ENCODE measurements at places on chromosomes 2 and 18.

GRCh38 chr18:68342039-68342659 lies 372.8 kb downstream of the TMX3 start:
- DNase-seq: no peak

- no peak for DNase-seq
Observed at GRCh38 chr2:201960305-201960704, 73.3 kb upstream of the FZD7 start.

- DNase-seq: no peak
Observed at GRCh38 chr2:6358985-6359384, 506.7 kb downstream of the CMPK2 start.

DNA sequence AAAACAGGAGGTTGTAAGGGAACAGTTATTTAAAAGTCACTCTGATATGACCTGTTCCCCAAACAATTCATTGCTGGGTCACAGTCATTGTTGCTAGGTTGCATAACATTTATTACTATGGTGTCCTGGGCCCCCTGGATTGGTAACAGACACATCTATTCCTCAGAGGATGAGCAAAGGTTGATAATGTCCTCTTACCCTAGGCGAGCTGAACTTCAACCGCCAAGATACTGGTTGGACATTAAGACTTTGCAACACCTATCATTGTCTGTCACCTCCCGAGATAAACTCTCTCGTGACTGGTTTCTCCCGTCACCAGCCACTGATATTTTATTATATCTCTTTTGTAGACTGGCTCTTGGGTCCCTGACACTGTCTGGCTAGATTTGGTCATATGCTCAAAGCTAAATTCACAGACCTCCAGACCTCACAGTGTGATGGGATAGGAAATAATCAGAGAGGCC lies 361.3 kb downstream of the ZNF521 start:
- DNase-seq: no peak

DNA sequence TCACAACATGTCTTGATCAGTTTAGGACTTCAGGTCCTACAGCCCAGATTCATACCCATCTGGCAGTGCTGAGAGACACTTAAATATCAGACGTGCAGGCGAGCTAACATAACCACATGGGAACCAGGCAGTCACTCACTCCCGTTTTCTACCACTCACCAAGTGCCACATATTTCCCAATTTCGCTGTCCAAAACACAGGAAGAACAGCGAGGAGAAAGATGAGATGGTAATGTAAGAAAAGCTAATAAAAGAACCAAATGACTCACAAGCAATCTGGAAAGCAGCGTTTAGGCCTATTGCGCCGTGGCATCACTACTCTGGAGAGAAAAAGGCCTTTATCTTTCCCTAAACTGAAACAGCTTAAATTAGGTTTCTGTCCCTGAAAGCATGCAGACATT lies 647.8 kb upstream of the SLC39A10 start:
- DNase-seq: no peak

DNA sequence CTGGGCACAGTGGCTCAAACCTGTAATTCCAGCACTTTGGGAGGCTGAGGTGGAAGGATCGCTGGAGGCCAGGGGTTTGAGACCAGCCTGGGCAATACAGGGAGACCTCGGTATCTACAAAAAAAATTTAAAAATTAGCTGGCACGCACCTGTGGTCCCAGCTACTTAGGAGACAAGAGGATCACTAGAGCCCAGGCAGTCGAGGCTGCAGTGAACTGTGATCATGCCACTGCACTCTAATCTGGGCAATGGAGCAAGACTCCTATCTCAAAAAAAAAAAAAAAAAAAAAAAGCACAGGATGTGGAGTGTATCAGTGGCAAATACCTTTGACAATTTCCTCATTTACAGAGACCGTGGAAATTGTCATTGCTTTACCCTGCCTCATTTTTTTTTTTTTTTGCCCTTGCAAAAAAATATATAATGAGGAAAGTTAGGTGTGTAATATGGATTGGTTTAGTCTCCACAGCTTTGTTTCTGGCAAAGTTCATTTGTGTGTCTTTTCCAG lies 20.9 kb upstream of the PPP1CB start:
- DNase-seq: no peak

Measured in cortex of kidney (tissue), 1 donor.